ENCODE measurements at places on chromosomes 16 and 17.

- DNase-seq, result no peak
Observed at GRCh38 chr17:47095268-47095667, 93.8 kb downstream of the CDC27 start.

GRCh38 chr16:49351096-49351487 is 22.5 kb upstream of the C16orf78 start:
- no peak for DNase-seq

- no peak for DNase-seq
Observed at GRCh38 chr17:76254275-76254674, 10.9 kb upstream of the UBALD2 start.

GRCh38 chr17:27381007-27381501 is 75.2 kb upstream of the KSR1 start:
- no peak for DNase-seq

DNA sequence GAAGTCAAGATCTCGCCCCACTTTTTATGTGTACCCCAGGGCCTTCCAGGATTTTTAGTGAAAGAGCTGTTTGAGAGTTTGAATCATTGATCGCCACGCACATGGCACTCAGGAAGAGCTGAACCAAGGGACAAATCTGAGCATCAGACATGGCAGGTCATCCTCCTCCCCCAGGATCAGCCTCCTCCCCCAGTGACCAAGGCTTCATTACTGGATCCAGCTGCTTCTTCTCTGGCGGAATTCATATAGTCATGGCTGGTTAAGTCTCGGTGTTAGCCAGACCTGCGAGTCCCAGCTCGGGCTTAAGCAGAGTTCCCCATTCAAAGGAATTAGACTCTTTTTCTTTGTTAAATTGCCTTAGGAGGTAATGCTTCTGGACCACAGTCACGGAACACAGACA is 32.5 kb downstream of the CDRT4 start:
- DNase-seq, result no peak

DNA sequence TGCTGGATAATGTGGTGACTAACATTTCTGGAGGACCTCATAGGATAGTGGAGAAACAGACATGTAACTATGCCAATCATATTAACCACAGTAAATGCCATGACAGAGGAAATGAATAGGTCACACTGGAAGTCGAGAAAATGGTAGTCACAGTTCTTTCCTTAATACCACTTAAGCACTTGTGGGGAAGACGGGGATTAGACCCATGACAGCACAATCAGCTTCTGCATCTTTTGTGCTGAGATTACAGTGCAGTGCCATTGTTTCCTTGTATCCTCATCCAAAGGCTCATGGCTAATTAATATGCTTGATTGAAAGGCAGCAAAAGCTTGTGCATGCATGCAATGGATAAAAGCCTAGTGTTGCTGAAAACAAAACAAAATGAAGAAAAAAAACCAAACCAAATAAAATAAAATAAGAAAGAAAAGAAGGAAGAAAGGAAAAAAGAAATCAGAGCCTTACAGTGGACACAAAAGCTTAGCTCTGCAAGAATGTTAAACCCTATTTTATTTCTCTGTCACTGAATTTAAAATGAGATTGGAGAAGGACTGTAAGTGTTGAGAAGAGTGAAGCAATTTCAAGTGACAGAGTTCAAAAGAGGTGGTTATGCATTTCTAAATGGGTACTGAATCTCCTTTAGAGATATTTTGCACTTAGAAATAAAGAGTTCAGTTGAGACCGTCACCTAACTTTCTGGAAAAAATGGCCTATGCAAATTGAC is 1011.9 kb downstream of the CDH8 start:
- DNase-seq, result no peak

DNA sequence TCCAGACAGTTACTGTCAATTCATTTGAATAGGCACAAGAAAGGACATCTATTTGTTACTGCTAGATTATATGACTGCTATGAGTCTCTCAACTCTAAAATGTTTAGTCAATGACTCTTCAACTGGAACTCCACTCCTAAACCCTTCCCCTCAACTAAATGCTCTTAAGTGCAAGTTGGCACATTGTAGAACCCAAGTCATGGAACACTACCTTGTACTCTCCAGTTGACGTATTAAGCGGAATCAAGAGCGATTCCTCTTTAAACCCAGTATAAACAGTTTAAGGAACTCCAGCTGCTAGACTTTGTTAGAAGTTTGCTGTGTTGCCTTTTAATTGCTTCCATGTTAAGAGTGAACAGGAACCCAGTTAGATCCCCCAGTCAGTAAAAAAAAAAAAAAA is 44.6 kb downstream of the STH start:
- no peak for DNase-seq

- no peak for DNase-seq
Observed at GRCh38 chr16:80288616-80289015, 252.2 kb upstream of the DYNLRB2 start.

DNA sequence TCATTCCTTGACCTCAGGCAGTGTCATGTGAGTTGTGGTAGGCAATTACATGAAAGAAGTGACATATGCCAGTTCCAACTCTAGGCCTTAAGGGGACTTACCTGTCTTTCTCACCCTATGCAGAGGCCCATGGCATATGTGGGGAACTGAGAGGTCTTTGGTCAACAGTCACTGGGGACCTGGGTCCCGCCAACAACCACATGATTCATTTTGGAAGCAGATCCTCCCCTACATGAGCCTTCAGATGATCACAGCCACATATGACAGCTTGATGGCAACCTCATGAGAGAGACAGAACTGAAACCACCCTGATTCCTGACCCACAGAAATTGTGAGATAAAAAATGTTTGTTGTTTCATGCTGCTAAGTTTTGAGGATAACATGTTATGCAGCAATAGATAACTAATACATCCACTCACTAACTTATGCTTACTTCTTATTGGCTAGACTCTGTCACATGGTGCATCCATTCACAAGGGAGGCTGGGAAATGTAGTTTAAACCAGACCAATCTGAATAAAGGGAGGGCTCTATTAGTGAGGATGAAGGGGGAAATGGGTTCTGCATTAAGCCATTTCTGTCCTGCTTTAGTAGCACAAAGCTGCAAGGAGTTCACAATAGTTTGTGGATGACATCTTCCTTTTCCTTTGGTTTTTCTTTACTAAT is 298.2 kb downstream of the HAPSTR1 start:
- DNase-seq, result no peak

DNA sequence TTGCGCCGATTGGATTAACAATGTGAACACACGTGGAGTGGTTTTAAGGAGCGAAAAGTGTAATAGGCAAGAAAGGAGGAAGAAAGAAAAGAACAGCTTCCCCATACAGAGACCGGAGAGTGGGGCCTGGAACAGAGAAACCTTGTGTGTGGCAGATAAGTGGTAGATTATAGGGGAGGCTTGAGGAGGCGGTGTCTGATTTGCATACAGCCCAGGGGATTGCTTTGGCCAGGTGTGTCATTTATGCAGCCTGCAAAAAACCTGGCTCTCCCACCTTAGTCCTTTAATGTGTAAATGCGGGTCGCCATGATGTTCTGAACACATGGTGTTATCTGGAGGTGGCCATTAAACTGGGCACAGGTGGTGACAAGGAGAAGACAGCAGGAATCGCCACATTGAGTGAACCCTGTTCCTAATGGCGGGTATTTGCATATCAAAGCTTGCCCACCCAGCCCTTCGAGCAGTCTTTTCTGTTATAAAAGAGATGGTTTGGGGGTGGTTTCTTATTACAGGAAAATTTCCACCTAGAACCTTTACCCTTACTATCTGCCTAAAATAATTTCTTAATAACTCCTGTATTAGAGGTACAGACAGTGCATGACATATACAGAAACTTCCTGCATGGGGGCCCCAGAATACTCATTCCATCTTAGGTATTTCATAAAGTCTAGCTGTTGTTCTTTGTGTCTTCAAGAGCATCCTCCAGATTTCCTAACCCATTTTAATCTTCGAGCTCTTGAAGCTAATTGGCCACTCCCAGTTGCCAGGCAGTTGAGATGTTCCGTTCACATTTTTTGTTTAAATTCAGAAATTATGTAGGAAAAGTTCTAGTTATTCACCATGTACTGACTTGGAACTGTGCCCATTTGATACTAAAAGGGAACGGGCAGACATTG is 292.5 kb downstream of the RBFOX1 start:
- no peak for DNase-seq

DNA sequence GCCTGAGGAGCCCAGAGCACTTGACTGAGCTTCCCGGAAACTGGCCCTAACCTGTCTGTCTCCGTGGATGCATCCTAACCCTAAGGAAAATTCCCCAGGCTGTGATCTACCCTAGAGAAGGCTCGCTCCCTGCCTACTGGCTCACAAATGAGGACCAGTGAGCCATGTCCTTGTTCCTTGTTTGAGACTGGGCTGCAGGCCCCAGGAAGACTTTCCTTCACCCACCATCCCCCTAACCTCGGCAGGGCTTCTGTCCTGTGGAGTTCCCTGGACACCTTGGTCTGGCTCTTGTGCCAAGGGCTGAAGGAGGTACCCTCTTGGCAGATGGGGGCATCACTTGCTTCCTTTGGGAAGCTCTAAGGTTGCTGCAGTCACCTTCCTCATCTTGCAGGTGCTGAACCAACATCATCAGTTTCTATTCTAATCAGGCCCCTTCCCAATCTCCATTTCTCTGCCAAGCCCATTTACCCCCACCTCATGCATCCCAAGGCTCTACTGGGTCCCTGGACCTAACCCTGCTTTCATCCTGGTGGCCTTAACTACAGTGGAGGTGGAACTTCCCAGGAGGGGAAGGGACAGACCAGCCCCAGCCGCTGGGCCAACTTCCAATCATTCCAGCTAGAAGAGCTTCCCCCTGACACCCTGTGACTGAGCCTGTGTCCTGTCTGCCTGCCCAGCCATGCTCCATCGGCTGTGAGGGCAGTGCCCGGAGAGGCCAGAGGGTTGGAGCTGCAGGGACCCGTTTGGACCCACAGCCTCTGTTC is 12.4 kb downstream of the RNF40 start:
- DNase-seq, result no peak

GRCh38 chr17:81522491-81523401 is 5.4 kb upstream of the FSCN2 start:
- no peak for DNase-seq

GRCh38 chr16:66695935-66696668 is 441 bp downstream of the CMTM4 start:
- no peak for DNase-seq

DNA sequence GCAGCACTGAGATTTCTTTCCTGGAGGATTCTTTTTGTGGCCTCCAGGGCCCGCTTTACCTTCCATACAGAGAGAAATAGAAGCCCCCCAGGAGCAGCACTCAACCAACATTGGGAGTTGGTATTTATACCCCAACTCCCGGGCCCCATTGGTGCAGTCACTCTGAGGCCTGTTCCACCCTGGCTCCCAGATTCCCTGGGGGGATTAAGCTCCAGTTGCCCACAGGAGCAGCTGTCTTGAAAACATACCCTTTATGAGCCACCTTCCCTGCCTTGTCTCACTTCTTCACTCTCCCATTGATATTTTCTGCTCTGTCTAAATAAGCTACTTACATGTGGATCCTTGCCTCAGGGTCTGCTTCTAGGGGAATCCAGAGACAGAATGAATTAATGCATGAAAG is 167.8 kb downstream of the KATNIP start:
- DNase-seq, result no peak

- no peak for DNase-seq
Observed at GRCh38 chr16:79723583-79724168, 123.1 kb upstream of the MAF start.

DNA sequence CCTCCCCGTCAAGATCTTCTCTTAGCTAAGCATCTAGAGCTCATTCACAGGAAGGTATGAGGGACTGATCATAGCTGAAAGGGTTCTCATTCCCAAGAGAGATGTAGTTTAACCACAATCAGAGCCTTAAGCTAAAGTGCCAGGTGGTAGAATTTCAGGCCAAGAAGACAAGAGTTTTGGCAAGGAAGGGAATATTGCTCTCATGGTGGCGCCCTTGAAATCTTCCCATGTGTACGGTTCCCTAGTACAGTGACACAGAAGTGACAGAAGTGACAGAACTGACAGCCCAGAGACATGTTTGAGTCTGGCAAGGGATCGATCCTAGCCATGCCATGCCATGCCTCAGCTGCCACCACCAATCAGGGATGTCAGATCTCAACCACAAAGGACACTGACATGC is 2.5 kb downstream of the GRIN2C start:
- DNase-seq, result no peak

GRCh38 chr16:68696514-68696913 is 40.6 kb upstream of the CDH1 start:
- no peak for DNase-seq

- DNase-seq, result peak; percentile 72
Observed at GRCh38 chr16:50815382-50815781, 73.5 kb downstream of the CYLD start.

DNA sequence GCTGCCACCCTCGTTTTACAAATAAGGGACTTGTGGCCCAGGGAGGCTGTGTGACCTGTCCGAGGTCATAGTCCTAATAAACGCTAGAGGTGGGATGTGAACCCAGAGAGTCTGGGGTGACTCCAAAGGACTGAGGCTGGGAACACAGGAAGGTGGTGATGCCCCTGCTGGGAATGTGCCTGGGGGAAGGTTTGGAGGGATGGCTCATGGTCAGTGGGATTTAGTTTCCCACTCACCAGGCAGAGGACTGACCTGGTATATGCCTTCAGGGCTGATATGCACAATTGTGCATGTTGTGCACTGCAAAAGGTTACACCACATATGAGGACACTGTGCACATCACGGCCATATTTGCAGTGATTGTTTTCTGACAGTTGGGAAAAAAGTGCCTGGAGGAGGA is 13.9 kb upstream of the WNT9B start:
- no peak for DNase-seq

- no peak for DNase-seq
Observed at GRCh38 chr17:17807440-17807839, 29.3 kb downstream of the SREBF1 start.

DNA sequence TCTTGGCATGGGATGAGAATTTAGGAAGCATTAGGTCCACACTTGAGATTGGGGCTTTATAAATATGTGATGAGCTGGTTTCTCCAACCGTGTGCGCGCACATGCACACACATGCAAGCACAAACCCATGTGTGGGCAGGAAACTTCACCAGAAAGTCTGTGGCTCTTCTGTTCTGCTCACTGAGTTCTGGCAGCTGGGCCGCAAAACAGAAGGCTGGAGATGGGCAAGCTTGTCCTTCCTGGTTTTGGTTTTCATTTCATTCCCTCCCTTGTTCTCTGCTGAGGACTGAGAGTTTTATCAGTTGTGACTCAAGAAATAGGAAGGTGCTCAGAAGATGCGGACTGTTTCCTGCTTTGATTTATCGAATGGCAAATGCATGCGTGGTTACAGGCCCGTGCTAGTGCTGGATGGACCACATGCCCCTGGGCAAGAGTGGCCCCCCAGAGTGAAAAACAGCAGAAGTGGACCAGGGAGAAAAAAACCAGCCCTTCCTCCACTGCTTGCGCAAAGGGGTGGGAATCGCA is 14.1 kb downstream of the MAP3K14 start:
- no peak for DNase-seq

- no peak for DNase-seq
Observed at GRCh38 chr17:43897831-43898230, 9.5 kb downstream of the MPP2 start.

- DNase-seq, result no peak
Observed at GRCh38 chr17:6555331-6556120, 829 bp downstream of the PITPNM3 start.
